ENCODE measurements at places on chromosomes 12 and 14.

GRCh38 chr12:2739832-2740641 lies 54.7 kb upstream of the FKBP4 start:
- no peak for DNase-seq

DNA sequence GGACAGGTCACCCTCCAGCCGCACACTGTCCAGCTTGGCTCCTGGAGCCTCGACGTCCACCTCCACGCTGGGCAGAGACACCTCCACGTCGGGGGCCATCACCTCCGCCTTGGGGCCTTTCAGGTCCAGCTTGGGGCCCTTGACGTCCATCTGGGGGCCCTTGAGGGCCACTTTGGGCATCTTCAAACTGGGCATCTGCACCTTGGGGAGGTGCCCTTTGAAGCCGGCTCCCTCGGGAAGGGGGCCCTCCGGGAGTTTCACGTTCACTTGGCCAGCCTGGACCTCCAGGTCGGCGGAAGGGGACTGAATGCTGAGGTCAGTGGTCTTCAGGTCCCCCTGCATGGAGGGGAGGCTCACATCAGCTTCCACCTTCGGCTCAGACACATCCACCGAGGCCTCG lies 25.3 kb downstream of the PLD4 start:
- no peak for DNase-seq

GRCh38 chr12:24931666-24932405 lies 17.1 kb downstream of the BCAT1 start:
- DNase-seq = no peak

DNA sequence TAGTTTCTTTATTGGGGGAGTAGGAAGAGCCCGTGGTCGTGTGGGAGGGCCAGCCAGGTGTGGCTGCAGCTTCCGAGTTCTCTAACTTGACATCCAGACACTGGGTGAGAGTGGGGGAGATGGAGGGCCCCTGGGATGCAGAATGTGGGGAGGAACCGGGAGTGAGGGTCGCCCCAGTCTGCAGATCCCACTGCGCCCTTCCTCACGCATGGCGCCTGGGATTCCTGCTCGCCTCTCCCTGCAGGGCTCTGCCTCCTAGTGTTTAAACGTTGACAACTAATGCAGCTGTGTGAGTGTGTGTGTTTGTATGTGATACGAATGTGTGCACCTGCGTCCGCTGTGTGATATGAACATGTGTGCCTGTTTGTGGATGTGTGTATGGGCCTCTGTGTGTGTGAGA lies 34.6 kb downstream of the FZD10 start:
- no peak for DNase-seq

- DNase-seq = no peak
Measured at GRCh38 chr12:14171106-14171505, 189.7 kb upstream of the GRIN2B start.
